ENCODE measurements at places on chromosomes 11 and 22.

DNA sequence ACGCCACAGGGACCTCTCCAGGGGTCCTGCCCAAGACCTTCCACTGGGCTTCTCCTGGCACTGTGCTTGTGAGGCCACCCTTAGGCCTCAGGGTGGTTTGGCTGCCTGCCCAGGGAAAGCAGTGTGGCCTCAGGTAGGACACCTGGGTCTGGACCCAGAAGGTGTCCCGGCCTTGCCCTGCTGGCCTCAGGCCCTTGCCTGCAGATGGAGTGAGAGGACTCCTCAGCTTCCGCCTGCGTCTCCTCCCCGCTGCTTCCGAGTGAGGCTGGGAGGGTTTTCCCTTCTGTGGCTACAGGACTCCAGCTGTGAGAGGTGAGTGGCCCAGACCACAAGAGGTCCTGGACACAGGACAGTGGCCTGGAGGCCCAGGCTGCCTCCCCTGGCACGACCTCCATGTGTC lies 60.4 kb downstream of the WNT7B start:
- DNase-seq: no peak

DNA sequence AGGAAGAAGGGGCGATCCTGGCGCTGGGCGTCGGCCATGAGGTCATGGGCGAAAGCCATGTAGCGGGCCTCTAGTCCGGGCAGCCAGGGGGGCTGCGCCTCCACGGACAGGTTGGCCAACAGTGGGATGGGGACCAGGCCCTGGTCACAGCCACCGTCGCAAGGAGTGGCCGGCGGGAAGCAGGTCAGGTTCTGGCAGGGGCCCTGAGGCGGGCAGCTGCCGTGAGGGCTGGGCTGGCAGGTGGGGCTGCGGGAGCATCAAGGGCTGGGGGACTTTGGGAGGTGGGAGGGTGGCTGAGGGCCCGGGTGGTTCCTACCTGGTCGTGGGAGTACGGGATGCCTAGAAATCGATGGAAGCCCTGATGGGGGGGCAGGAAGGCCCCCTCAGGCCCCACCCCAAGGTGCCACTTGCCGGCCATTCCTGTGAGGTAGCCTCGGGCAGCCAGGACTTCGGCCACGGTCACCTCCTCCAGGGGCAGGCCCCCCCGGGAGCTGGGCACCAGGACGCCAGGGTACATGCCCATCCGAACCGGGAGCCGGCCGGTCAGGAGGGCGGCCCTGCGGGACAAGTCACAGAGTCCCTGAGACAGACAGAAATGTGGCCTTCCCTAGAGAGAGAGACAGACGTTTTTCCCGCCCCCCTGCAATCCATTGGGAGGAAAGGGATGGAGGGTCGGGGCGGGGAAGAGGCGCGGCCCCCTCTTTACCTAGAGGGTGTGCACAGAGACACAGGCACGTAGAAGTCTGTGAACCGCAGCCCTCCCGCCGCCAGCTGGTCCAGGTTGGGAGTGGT lies 906 bp downstream of the ARSA start:
- DNase-seq: no peak

DNA sequence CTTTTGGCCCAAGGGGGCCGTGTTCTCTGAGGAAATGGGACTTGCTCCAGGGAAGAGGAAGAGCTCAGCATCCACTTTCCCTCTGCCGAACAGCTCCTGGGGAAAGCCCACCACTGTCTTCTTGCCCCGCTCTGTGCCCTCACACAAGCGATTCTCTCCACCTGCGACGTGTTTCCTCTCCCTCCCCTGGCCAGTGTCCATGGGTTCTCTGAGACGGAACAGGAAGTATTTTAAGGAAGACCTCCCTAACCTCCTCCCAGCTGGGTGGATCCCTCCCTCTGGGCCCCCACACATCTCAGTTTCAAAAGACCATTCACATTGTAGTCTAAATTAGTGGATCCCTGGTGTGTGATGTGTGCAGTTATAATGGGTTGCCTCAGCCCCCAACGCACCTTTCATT lies 1.6 kb downstream of the TP53AIP1 start:
- DNase-seq: no peak

GRCh38 chr11:122816761-122817520 lies 21.4 kb upstream of the CRTAM start:
- peak; percentile 49 for DNase-seq

DNA sequence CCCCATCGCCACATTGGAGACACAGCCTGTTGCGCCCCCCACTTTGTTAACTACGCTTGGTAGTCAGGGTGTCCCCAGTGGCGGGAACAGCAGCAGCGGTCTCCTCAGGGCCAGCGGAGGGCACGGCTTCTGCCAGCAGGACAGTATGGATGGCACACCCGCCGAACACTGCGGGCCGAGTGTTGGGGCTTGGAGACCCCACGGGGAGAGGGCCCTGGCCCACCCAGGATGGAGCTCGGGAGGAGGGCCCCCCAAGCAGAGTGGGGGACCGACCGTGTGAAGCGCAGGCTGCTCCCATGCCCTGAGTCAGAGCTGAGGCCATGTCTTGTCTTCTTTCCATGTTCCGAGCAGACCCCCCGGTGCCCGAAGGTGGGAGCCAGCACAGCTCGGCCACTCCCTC lies 17.8 kb downstream of the MRPL23 start:
- no peak for DNase-seq

GRCh38 chr11:66887526-66887925 lies 30.7 kb downstream of the LRFN4 start:
- DNase-seq: no peak

DNA sequence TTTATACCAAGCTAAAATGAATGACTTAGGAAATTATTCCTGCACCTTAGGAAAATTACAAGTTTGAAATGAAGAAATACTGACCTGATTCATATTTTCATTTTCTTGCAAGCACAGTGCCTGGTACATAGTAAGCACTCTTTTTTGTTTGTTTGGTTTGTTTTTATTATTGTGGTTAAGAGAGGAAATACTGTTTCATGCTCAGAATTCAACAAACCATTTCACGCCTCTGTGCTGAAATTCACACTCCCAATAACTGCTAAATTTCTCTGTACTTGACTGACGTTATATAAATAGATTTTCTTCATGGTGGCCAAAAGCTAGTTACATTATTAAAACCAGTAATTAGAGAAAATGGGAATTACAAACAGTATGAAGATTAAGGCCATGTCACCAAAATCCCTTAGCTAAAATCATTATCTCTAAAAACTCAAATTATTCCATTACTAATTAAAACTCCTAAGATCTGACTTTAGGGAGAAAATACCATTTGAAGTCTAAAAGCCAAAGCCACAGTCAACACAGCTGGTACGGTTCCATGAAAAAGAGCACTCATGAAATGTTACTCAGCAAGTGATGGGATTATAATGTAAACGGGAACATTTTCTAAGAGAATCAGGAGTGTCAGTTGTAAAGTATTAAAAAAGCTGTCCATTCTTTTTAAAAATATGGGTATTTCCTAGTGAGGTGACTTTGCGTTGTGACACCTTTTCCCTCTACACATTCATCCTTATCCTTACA lies 77.8 kb upstream of the DDI1 start:
- no peak for DNase-seq

DNA sequence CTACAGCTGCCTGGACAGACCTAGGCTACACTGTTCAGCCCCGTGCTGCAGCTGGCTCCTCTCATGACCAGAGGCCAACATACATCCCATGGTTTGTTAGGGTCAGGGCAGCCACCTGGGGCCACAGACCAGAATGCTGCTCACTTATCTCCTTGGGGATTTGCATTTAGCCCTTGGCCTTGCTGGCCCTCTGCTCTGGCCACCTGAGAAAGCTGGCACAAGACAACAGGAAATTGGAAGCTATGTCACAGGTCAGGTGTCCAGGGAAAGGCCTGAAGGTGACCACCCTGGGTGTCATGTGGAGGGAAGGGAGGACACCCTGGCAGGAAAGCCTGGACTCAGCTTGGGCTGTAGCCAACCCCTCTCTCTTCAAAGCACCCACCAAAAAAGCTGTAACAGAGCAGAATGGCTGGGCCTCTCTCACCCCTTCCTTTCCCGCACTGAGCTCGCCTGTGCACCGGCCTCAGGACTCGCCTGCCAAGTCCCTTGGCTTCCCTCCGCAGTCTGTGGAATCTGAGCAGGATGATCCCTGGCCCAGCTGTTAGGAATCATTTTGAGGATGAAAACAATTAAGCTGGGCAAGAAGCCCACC lies 86.3 kb downstream of the SNX19 start:
- DNase-seq: peak; percentile 75

DNA sequence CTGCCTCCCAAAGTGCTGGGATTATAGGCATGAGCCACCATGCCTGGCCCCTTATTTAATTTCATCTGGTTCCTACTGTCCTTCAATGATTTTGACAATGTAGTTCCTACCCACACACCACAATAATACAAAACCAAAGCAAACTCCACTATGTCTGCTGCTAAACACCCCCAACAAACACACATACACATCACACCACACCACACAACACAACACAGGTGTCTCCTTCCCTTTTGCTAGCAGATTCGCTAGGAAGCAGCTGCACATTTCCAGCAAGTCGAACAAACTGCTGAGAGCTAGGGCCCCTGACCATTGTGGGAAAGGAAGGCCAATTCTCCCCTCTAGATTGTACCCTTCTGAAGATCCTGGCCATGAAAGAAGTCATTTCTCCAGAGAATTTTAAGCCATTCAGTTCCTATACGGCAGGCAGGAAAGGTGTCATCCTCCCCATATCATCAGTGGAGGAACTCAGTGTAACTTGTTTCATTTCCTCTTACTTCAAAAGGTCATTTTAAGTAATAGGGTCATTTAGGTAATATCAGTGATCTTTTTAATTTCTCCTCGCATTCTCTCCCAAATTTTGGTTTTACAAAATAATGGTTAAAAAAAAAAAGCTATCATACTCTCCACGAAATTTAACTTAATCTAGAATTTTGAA lies 18.5 kb downstream of the NUMA1 start:
- no peak for DNase-seq

DNA sequence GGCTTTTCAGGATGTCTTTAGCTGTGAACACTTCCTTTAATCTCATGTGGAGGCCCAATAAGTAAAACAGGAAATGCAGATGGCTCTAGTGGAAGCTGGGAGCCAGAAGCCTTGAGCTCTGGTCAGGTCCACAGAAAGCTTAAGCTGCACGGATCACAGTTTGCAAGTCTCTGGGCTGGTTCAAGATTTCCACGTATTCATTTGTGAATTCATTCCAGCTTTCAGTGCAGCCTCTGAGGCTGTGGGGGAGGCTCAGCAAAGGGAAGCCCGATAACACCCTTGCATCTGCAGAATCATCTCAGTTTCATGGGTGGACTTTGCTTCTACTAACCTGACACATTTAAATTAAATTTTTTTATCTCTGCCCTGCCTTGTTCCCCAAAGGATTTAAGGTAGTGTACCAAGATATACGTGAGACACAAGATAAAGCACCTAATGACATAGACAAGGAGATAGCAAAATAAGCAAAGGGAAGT lies 65.6 kb downstream of the ISX start:
- DNase-seq: peak; percentile 83

- peak; percentile 60 for DNase-seq
These were observed 12.7 kb upstream of the ARHGEF17 start for GRCh38 chr11:73295241-73295995.

DNA sequence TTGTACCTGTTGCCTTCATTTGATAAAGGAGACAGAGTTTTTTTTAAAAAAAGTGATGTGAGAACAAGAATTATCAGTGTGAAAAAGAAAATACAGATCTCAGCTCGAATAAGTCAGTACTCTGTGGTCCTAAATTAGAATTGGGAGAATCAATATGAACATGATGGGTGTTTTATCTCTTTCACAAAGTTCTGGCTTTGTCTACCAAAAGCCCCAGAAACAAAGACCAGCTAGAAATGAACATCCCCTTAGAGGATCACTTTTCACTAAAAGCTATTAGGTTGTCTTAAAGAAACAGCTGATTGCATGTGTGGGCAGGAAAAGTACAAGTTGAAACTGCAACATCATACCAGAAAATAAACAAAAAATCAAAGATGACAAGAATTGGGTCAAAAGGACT lies 8.4 kb upstream of the ST14 start:
- DNase-seq: no peak

- DNase-seq: no peak
These were observed 1.5 kb upstream of the MRGPRG start for GRCh38 chr11:3220101-3220500.

- peak; percentile 40 for DNase-seq
These were observed 48.0 kb upstream of the CLPB start for GRCh38 chr11:72482211-72482812.

- peak; percentile 29 for DNase-seq
These were observed 906.3 kb downstream of the DLG2 start for GRCh38 chr11:84720706-84721402.

GRCh38 chr11:70570693-70571395 lies 172.5 kb downstream of the CTTN start:
- no peak for DNase-seq

GRCh38 chr22:30872285-30873041 lies 96.1 kb downstream of the MORC2 start:
- peak; percentile 43 for DNase-seq

GRCh38 chr11:29353833-29354232 lies 663.0 kb downstream of the KCNA4 start:
- no peak for DNase-seq

- DNase-seq: no peak
These were observed 532.0 kb downstream of the NTM start for GRCh38 chr11:131902421-131902820.

- peak; percentile 95 for DNase-seq
These were observed 50.7 kb upstream of the LYVE1 start for GRCh38 chr11:10619131-10619680.

DNA sequence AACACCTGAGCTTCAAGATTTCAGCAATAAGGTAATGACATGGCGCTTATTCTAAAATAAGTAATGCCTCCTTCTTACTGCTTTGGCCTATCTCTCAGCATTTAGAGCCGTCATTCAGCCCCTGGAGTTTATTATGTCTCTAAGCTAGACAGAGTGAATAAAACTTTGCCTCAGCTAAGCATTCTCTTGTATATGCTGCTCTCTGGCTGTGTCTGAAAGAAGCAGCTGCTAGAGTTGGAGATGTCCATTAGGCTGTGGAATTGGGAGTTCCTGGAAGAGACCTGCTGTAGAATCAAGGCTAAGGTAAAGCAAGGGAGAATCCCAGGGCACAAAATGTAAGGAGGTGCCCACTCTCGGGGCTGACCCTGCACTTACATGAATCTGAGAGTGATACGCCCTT lies 35.5 kb upstream of the TTC12 start:
- DNase-seq: peak; percentile 41

DNA sequence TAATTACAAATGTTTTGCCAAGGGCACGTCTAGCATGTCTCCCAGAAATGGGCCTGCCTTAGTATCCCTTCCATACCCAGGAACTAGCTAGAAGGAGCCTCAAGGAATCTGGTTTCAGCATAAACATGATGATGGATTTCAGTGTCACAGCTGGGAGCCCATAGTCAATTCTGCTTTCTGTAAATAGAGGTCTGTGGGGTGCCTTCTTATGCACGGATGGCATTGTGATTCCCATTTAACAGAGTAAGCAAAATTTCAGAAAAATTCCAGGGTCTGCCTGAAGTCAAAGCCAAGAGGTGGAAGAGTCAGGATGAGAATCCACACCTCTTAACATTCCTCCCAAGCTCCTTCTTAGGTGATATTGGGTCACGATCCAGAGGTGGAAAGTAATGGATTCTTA lies 12.1 kb downstream of the DUSP18 start:
- DNase-seq: no peak

- DNase-seq: no peak
These were observed 25.8 kb upstream of the SERPIND1 start for GRCh38 chr22:20748082-20748481.
